ENCODE measurements at places on chromosomes 1 and 21.

GRCh38 chr1:160614410-160614809, 32.4 kb downstream of the SLAMF1 start:
- no peak for DNase-seq

DNA sequence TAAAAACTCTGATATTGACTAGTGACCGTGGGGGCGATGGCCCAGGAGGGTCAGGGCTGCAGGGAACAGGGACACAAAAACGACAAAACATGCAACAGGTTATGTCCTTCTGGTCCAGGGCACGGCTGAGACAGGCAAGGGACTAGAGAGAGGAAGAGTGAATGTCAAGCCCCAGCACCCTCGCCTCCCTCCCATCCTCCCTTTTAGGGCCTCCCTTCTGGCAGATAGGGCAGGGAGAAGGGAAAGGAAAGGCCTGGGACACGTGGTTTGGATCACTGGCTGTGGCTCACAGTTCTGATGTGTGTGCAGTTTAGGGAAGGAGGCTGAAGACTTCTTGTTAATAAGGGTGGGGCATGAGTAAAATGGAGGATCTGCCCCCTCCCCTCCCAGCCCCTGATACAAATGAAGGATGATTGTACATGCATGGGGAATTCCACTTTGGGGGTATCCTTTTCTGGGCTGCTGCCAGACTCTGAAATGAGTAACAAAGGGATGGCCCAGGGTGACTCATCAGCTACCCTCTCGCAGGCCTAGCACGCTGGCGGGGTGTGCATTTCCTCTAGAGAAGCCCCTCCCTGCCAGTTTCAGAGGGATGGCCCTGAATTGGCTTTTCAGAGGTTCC, 14.2 kb downstream of the CAPN2 start:
- no peak for DNase-seq

- DNase-seq = no peak
These were observed 642 bp upstream of the ST3GAL3 start for GRCh38 chr1:43706598-43707189.

DNA sequence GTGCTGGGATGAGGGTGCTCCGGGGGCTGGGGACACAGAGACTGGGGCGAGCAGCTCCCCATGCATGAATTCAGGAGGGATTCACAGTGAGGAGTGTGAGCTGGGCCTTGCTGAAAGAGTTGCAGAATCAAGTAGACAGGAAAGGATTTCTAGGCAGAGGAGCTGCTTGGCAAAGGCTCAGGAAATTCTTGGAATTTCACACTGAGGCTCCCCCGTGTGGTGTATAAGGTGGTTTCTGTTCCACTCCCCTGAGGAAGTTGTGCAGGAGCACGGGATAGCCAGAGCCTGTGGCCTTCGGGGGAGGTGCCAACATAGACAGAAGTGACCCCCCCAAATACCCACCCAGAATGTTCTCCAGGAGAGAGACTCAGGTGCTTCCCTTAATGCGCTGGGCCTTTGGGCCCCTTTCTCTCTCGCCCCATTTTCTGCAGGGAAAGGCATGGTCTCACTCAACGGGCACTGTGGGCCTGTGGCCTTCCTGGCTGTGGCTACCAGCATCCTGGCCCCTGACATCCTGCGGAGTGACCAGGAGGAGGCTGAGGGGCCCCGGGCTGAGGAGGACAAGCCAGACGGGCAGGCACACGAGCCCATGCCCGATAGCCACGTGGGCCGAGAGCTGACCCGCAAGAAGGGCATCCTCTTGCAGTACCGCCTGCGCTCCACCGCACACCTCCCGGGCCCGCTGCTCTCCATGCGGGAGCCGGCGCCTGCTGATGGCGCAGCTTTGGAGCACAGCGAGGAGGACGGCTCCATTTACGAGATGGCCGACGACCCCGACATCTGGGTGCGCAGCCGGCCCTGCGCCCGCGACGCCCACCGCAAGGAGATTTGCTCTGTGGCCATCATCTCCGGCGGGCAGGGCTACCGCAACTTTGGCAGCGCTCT, 58.5 kb upstream of the ACTL8 start:
- DNase-seq = no peak

- no peak for DNase-seq
These were observed 99.2 kb upstream of the ACTL8 start for GRCh38 chr1:17655922-17656321.

Measured in amygdala (tissue), 56 donors.